ENCODE measurements at places on chromosomes 3 and 15.

DNA sequence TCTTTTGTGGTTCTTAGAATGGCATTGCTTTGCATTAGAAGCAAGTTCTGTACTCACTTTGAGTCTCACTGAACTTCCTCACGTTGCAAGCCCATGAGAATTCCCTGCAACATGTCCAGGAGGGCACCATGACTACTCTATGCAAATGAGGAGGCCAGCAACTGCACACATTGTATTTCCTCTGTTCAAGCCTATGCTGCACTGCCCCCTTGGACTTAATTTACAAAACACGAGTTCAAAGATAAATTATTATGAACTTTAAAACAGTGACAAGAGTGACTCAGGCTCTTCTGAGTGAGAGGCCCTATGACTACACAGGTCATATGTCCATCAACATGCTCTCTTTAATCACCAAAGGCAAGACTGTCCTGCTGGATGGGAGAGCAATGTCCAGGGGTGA, 484.2 kb upstream of the ATP11B start:
- no peak for DNase-seq

DNA sequence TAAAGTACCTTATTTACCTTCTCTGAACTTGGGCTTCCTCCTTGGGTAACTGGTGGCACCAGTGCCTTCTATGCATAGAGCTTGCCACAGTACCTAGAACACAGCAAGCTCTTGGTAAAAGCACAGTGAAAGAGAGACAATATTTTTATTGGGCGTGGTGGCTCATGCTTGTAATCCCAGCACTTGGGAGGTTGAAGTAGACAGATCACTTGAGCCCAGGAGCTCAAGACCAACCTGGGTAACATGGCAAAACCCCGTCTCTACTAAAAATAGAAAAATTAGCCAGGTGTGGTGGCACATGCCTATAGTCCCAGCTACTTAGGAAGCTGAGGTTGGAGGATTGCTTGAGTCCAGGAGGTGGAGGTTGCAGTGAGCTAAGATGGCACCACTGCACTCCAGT, 285.1 kb downstream of the PTPRG start:
- no peak for DNase-seq

GRCh38 chr3:45644791-45645201, 44.4 kb upstream of the SACM1L start:
- no peak for DNase-seq

DNA sequence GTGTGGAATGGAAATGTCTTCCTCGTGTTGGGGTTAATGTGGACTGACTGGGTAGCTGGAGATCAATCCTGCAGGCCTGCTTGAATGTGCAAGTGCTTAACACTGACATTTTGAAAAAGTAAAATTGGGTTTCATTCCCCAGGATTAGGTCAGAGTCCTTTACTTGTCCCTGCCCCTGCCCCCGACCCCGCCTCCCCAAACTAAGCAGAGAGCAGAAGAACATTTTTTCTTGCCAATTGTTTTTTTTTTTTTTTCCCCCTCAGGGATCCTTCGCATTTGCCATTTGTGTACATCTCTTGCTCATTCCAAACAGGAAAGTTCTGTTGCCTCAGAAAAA, 147.0 kb upstream of the NR2F2 start:
- DNase-seq = peak; percentile 68

DNA sequence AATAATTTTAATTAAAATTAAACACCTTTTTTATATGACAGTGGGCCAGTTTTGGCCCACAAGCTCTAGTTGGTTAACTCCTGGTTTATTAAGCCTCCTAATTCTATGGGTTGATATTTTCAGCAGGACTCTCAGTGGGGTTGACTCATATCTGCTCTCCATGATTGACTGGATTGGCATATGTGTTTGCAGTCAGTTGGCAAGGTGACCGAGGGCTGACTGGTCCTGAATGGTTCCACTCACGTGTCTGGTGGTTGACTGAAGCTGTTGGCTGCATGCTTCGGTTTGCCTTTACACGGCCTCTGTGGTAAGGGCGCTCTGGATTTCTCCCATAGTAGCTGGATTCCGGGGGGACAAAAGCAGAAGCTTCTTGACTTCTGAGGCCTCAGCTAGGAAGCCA, 65.3 kb upstream of the ZNF280D start:
- DNase-seq = no peak

DNA sequence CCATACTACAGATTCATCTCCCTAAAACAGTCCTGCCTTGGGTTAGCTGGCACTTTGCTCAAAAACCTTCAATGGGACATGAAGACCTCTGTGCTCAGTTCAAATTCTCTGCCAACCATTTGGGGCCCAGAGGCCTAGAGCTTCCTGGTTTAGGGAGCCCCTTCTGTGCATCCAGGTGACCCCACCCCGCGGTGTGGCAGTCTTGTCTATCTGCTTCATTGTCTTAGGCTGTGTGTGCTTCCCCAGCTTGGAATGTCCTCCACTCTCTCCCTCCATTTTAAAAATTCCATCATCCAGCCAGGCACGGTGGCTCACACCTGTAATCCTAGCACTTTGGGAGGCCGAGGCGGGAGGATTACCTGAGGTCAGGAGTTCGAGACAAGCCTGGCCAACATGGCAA, 99.0 kb upstream of the NEO1 start:
- no peak for DNase-seq

- DNase-seq = no peak
These were observed 581.4 kb downstream of the MECOM start for GRCh38 chr3:169082076-169082475.

- DNase-seq = no peak
These were observed 12.9 kb downstream of the GABRB3 start for GRCh38 chr15:26759986-26760385.

DNA sequence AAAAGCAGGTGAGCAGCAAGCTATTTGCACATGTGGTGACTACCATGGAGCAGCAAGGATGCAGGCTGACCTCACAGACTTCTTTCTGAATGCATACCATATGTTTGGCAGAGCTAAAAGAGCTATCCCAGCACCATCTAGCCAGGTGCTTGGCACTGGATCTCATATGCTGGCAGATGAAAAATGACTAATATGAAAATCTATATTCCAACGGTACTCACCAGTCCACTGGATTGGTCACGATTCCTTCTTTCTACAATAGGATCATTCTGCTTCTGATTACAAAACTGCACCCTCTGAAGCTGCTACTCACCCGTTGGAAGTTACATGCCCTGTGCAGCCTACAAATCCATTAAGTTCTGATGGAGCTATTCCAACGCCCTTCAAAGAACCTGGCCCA, 714.3 kb upstream of the CFAP20DC start:
- no peak for DNase-seq

DNA sequence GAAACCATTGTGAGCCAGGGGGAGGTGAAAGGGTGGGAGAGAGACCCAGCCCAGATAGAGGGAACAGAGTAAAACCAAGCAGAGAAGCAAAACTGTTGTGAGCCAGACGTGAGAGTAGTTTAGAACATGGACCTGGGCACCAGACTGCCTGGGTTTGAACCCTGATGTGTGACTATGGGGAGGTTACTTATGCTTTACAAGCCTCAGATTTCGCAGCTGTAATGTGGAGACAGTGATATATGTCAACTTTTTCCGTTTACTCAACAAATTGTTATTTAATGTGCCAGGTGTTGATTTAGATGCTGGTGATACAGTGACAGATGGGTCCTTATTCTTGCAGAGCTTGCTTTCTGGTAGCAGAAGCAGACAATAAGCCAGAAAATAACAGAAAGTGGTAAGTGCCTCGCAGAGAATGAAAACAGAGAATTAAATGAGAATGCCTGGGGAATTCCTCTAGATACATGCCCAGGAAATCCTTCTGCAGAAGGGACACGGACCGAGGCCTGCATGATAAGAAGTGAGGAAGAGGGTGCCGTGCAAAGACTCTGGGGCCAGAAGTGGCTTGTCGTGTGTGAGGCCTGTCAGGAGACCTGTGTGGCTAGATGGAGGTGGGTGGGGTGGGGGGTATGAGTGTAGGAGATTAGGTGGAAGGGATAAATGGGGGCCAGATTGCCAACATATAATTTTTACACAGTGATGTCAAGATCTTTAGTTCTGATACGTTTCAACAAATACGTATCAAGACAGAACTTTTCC, 15.0 kb downstream of the KAT2B start:
- no peak for DNase-seq

DNA sequence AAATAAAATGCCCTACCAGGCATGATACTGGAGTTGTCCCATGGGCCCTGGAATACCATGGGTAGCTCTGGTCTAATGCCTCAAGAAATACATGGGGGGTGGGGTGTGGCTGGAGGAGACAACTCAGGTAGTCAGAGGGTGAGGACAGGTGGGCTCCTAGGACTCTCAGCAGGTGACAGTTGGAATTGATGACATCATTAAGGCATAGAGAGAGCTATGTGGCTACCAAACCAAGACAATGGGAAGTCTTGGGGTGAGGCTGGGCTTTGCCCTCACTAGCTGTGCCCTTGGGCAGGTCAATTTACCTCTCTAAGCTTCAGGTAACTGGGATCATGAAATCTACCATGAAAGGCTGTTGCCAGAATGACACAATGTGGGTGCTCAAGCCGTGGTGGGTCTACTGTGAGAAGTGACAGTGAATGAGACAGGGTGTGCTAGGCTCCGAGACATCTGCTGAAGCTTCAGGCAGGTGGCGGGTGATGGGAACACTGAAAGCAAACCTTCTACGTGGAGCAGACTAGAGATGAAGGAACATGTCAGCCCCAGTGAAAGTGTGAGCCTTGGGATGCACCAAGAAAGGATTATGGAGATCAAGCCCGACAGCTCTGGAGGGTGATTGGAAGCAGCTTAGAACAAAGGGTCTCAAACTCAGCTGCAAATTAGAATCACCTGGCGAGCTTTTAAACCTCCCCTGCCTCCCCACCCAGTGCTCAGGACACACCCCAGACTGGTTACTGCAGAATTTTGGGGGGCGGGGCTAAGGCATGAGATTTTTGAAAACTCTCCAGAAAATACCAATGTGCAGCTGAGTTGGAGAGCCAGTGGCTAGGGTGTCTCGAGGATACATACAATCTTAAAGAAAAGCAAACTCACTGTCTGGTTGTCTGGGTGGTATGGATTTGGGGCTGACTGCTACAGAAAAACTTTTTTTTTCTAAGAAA, 21.5 kb downstream of the SLC6A20 start:
- no peak for DNase-seq

GRCh38 chr3:184229394-184230080, at the start of gene VWA5B2:
Gene VWA5B2, plus strand, starts transcription at chr3:184229585. Its CDS starts 944 bp downstream, at chr3:184230529.
- peak; percentile 94 for DNase-seq

DNA sequence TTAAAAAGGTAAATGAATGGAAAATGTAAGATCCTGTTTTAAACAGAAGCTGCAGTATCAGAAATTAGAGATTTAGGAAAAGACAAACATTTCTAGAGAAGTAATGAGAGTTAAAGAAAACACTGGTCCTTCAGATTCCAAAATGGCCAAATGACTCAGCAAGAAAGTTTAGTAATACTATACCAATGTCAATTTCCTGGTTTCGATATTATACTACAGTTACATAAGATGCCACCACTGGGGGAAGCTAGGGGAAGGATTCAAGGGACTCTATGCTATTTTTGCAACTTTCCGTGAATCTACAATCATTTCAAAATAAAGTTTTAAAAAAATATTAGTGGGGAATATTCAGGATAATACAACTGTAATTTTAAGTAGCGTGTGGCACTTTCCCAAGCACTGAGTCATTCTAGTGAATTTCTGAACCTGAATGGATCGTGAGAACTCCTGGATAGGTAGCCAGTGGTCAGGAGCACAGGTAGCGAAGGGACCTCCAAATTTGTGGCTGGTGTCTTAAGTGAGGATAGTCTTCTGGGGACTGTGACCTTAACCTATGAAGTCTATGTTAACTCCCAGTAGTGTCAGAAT, 37.6 kb downstream of the TMCC1 start:
- DNase-seq = no peak

GRCh38 chr3:162643245-162643644, 1146.6 kb downstream of the OTOL1 start:
- no peak for DNase-seq

GRCh38 chr3:12336099-12336498, 47.2 kb downstream of the PPARG start:
- DNase-seq = no peak

GRCh38 chr3:14480207-14481017, 59.7 kb downstream of the GRIP2 start:
- no peak for DNase-seq

- DNase-seq = no peak
These were observed 9.7 kb upstream of the ACSBG1 start for GRCh38 chr15:78244101-78244500.

DNA sequence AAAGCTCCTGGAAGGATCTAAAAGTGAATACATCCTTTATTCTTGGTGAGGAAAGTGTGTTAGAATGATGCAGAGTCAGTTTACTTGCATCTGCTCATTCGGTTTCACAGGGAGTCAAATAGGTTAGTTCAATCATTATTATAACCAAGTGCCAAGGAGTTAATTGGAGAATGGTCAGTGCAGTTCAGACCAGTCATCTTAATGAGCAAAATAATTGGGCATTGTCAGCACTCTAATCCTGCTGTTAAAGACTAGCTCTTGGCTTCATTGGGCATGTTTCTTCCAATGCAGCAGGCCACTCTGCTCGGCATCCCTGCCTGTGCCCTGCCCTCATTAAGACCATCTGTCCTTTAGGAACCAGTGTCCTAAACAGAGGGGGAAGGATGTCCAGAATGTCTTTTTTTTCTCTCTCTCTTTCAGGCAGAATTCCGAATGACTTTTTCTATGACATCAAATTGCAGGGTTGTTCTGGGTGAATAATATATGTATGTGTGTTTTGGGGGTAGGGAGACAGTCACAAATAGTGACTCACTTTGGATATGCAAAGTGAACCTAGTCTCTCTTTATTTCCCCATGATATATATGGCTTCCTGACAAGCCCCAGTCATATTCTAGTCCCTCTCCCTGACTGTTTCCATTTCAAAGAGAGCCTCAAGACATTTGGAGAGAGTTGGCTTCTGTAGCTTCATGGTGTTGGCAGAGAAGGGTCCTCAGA, 205.4 kb upstream of the TRIM42 start:
- DNase-seq = peak; percentile 26

GRCh38 chr3:94063496-94064119, 747 bp downstream of the NSUN3 start:
- DNase-seq = no peak

GRCh38 chr3:152742368-152743347, 92.3 kb upstream of the P2RY1 start:
- DNase-seq = no peak

GRCh38 chr3:130901463-130902204, 7.8 kb downstream of the ATP2C1 start:
- DNase-seq = no peak

- no peak for DNase-seq
These were observed 22.0 kb downstream of the SLC9A9 start for GRCh38 chr3:143826296-143826695.

DNA sequence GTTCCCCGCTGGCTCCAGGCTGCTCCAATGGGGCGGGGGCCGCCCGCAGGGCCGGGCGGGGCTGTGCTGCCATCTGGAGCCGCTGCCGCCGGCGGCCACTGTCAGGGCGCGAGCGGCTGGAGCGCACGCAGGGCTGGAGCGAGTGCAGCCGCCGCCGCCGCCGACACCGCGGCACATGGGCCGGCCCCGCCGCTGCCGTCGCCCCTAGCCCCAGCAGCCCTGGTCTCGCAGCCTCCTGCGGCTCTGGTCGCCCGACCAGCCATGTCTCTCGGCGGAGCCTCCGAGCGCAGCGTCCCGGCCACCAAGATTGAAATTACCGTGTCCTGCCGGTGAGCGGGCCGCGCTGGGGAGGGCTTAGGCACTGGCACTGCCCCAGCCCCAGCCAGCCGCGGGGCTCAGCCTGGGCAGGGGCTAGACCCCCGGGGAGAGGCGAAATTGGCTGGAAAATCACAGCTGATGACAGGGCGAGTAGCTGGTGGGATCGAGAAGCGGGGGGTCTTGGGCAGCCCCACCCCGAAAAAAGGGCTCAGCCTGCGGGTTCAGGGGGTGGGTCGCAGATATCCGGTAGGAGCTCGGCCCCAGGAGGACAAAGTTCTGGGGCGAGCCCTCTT, at the start of gene CPNE9:
CPNE9 (plus strand) TSS at position 98 of the 611 bp plus-strand sequence; CDS start at position 262, 164 bp downstream.
- peak; percentile 55 for DNase-seq
